ENCODE measurements at places on chromosomes 5 and 9.

GRCh38 chr5:177495243-177496060 lies 2.0 kb downstream of the PDLIM7 start:
- DNase-seq, result no peak

DNA sequence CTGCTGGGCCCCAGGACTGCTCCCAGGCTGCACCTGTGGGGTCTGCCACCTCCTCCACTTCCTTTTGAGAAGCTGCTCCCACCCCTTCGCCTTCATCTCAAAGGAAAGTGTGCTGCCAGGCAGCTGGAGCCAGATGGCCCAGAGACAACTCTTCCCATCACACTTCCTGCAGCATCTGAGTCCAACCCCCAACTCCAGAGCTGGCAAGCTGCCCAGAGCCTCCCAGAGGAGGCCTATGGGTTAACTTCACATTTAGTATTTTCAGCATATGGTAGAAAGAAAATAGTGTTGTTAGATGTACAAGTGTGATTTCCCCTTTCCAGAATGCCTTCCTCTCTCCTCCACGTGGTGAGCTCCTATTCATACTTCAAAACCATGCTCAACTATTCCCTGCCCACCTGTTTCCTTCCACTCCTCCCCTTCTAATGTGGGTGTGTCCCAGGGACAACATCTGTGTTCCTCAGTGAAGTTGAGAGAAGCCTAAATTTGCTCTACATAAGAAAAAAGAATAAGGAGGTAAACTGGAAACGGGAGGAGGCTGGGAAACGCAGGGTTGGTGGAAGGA lies 38.6 kb upstream of the KCNMB1 start:
- no peak for DNase-seq

- no peak for DNase-seq
Measured at GRCh38 chr5:1008451-1009358, at the start of gene NKD2. NKD2 (plus strand) TSS chr5:1008802; CDS start chr5:1009058, 256 bp downstream.

GRCh38 chr5:14917719-14918118 lies 46.1 kb upstream of the ANKH start:
- DNase-seq, result no peak

GRCh38 chr5:150948539-150948938 lies 43.8 kb upstream of the ZNF300 start:
- no peak for DNase-seq

GRCh38 chr9:124795881-124796431 lies 19.0 kb downstream of the OLFML2A start:
- DNase-seq, result no peak
